NCI-H69 (cell line): ENCODE measurements at places on chromosomes 4 and X.
A peak's percentile ranks its signal among the peaks of the same experiment; 100 is the strongest.

DNA sequence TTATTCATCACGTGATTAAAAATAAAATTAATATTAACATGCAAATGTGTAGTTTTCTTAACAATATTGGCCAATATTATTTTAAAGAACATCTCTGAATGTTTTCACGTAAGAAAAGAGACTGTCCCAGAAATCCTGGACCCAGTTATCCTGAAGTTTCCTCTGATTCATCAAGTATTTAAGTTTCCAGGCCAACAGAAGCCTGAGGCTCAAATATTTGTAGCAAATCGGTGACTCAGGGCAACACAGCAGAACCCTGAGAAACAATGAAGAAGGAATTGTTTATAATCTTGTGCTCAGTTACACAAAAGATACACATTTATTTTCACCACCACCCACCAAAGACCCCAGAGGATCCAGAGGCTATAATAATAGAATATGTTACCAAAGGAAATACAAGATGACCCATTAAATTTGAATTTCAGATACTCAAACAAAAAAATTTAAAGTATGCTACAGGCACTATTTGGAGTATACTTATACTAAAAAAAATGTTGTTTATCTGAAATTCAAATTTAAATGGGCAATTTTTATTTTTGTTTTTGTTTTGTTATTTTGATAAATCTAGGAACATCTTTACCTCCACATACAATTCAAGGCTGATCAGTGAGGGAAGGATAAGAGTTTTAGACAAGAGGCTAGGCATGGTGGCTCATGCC, 33.9 kb upstream of the SLC7A11 start:
- no peak for DNase-seq

DNA sequence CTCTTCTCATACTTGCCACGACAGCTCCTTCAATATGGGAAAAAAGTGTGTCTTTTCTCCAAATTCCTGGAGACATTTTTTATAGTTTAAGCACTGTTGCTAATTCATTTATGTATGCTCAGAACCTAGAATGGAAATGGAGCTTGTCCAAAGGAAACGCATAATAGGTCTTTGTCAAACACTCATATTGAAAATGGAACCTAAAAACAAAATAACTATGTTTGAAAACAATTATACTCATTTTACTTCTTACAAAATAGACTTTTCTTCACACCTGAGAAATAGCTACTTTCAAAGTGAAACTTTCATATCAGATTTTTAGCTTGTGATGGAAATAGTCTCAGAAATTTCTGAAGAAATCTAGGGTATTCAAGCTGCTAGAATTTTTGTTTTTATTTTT, 529.7 kb upstream of the BOD1L1 start:
- no peak for DNase-seq

GRCh38 chr4:159015841-159016240, 87.0 kb upstream of the RAPGEF2 start:
- no peak for DNase-seq

DNA sequence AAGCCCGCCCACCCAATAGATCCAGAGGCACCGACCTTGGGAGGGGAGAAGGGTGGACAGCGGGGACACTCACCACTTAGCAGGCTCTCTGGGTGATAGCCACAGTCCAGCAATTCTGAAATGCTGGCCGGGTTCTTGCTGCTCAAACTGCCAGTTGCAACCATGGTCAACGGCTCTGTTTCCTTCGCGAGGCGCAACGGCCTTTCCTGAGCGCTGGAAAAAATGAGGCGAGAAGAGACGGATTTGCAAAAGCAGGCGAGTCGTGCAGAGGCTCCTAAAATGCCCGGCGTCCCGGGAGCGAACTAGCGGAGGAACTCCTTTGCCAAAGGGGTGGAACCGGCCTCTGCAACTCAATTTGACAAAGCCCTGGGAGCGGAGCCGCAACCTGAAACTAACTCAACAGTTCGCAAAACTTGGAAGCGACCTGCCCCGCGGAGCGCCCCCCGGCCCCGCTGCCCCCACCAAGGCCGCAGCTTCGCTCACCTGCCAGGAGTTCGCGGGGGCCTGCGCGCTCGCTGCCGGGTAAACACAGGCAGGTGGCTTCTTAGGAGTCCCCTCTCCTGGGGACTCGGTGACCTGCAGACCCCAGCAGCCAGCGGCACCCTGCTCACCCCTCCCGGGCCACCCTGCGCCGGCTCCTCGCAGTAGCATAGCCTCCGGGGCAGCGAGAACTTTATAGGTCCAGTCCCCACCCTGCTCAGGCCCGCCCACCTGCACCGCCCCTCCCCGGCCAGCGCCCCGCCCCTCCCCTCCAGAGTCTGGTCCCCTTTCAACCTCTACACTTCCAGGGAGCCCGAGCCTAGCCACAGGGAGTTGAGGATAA, at the start of gene DDIT4L:
Gene DDIT4L (minus strand): TSS at position 649 of the 823 bp plus-strand sequence. CDS start 485 bp downstream, at position 164.
- no peak for DNase-seq

DNA sequence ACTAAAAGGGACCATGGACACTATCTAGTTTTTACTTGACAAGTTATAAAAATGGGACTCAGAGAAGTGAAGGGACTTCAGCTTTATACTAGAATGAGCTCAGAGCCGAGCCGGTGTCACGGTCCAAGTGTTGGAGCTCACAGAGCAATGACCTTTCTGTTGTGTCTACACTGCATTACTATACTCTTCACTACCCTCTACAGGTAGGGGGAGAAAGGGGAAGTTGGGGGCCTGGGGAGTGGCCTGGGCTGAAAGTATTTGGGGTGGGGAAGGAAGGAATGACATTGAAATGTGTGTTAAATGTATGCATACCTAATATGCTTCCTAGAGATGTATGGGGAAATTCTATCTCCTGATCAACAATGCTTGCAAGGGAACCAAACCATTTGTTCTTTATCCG, 48.8 kb upstream of the HHIP start:
- DNase-seq = no peak

GRCh38 chrX:14039344-14039743, 9.7 kb upstream of the GEMIN8 start:
- DNase-seq = peak; percentile 51

DNA sequence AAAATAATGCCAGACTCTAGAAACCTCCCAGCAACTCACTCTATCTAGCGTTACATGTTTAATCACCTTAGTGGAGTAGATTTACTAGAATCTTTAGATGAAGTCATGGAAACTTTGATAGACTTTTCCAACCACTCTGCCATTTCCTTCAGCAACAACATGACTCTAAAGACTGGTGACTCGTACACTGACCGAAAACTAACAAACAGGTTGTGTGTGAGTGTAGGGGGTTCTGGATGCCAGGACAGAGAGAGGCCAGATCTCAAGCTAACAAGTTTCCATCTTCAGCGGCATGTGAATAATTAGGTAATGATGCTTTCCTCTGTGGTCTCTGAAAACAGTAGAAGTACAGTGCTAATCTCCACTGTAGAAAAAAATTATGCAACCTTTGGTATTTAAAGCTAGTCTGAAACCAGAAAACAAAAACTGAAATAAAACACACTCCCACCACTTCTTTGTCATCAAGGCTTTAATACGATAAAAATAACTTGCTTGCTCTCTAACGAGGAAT, 286.4 kb downstream of the PRDM5 start:
- no peak for DNase-seq

DNA sequence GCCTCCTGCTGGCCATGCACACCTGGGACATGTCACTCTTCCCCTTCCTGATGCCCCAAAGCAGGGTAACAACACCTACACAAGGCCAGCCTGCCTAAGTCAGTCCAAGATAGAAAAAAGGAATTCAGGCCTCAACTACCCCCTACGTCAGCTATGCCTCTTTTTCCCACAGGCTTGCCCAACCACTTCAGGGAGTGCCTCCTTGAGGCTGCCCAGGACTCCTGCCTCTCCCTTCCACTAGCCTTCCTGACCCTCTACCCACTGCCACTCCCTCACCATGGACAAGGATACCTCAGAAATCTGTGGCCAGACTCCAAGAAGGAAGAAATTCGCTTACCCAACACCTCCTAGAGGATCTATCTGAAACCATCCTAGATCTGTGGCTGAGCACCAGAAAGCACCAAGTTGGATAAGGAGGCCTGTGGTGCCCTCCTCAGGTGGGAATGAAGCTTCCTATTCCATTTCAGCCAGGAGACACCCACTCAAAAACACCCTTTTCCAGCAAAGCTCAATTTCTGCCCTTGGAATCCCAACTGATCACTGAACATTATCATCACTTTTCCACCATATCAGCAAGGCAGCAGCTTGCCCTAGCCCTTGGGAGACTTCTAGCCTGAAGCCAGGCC, 1.8 kb downstream of the KDM5C start:
- peak; percentile 1 for DNase-seq

GRCh38 chr4:61201561-61201960, 1.4 kb downstream of the ADGRL3 start:
- peak; percentile 65 for DNase-seq

DNA sequence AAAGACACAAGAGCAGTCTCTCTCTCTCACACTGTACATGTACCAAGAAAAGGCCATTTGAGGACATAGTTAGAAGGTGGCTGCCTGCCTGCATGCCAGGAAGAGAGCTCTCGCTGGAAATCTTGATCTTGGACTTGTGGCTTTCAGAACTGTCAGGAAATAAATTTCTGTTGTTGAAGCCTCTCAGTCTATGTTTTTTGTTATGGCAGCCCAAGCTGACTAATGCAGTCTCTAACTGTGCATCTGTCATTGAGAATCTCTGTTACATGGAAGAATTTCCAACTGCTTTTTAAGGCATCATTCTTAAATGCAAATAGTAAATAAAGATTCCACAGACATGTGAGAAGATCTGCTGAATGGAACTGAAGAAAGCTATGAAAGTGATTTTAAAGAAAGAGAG, 198.3 kb downstream of the PCDH10 start:
- DNase-seq = no peak

- DNase-seq = no peak
Observed at GRCh38 chr4:122900314-122900713, 22.1 kb downstream of the NUDT6 start.

- no peak for DNase-seq
Observed at GRCh38 chr4:115042496-115042895, 70.9 kb downstream of the NDST4 start.

GRCh38 chr4:114383067-114383466, 215.5 kb upstream of the UGT8 start:
- no peak for DNase-seq

- peak; percentile 27 for DNase-seq
Observed at GRCh38 chr4:9979101-9979701, 42.1 kb downstream of the SLC2A9 start.

GRCh38 chrX:102976286-102976685, 39.2 kb downstream of the RAB40AL start:
- no peak for DNase-seq

DNA sequence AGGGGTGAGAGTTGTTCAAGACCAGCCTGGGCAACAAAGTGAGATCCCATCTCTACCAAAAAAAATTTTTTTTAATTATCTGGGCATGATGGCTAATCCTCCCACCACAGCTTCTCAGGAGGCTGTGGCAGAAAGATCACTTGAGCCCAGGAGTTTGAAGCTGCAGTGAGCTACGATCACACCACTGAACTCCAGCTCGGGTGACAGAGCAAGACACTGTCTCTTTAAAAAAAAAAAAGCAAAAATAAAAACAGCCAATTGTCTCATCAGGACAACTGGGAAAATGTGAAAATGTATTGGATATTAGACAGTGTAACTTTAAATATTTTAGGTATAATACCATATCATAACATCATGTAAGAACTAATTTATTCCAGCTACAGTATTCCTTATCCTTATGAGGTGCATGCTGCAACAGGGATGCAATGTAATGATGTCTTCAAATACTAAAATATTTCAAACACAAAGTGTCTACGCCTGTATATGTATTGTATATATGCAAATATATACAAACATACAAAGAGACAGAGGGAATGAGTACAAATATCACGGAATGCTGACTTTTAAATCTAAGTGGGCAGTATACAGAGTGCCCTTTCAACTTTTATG, 17.2 kb downstream of the FAM13A start:
- no peak for DNase-seq

GRCh38 chr4:184662236-184662635, 12.7 kb downstream of the PRIMPOL start:
- DNase-seq = no peak

DNA sequence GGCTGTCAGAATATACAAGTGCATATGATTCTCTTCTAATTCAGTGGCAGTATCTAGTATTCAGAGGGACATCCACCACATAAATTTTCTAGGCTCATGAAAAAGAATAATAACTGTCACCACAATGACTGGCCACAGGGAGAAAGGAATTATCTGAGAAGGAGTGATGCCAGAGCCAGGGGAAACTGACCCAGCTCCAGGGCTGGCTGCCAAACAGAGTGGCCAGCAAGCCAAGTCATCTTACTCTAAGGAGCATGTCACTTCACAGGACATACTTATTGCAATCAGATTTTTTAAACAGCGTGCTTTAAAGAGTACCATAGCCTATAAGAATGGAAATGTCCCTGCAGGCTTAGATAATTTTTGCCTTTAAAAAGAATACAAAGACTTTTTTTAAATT, 5.8 kb upstream of the SEPTIN11 start:
- DNase-seq = no peak

DNA sequence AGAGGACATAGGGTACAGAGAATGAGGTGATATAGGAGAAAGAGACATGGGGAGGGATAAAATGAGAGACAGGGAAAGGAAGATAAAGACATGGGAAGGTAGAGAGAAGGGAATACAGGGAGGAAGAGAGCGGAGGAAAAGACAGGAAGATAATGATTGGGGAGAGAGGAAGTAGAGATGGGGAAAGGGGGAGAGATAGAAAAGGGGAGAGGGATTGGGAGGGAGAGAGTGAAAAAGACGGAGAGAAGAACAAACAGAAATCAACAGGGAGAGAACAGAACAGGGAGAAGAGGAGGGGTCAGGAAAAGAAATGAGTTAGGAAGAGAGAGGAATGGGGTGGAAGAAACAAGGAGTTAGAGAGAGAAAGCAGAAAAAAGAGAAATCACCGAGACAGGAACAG, 4.6 kb downstream of the GRIPAP1 start:
- no peak for DNase-seq

DNA sequence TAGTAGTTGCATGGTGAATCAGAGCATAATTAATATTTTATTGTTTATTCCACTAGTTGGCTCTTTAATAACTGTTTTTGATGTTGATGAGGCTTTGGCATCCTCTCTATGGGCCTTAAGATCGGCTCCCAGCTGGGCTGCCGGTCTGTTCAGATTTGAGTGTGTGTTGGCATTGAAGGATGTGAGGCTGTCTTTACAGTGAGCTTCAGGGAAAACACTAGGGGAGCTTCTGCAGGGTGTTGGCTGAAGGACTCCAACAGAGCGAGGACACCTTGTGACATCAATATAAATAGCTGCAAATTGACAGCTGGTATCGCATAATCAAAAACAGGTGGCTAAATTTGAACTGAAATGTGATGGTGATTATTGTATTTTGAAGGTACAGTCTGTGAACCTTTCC, 322.0 kb downstream of the FSTL5 start:
- DNase-seq = peak; percentile 90

GRCh38 chr4:15398001-15398400, 29.8 kb upstream of the C1QTNF7 start:
- DNase-seq = no peak

DNA sequence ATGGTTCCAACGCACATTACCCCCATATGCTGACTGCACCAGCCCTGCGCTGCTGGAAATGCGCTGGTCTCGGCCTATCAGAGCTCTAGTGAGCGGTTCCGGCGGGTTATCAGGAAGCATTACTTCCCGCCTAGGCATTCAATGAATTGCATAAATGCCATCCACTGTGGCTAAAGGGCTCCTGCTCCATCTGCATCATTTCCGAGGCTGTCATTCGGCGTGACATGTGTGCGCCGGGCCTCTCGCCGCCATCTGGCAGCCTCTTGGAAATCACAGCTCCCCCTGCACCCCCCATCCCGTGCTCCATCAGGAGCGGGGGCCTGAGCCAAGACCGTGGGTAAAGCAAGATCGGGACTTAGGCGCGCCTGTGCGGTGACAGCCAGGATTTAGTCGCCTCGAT, 64.4 kb downstream of the SEPSECS start:
- no peak for DNase-seq
